ENCODE measurements at places on chromosomes 7 and 10. TPM values are rescaled to one million over a fixed set of nuclear protein-coding genes. Genes with fewer than 3 reads are reported as not detected.

DNA sequence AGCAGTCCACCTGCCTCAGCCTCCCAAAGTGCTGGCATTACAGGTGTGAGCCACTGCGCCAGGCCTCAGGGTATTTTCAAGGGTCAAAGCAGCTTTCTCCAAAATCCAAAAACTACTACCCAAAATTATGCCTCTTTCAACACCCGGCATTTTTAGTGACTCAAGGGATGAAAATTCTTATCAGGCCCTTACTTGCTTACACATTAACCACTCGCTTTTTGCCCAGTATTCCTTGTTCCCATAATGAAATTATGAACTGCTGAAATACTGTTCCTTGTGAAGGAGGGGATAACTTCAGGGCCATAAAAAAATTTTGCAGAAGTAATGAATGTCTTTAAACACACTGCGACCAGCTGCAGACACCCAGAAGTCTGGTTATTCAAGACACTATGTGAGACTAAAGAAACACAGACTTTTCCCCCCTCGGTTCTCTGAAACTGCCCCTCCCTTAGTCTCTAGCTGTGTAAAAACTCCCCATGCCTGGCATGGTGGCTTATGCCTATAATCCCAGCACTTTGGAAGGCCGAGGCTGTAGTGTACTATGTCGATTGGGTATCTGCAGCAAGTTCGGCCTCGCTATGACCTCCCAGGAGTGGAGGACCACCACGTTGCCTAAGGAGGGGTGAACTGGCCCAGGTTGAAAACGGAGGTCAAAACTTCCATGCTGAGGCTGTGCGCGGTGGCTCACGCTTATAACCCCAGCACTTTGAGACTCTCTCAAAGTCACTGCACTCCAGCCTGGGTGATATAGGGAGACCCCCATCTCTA, 12.0 kb downstream of the FXYD4 start:
- DNase-seq = no peak
- H3K4me3 ChIP-seq = no peak overlapping the region
- peaks cover 22% of the 10 kb centered on the region for H3K4me1 ChIP-seq
- H3K27me3 ChIP-seq = no peaks in the 10 kb centered on the region
- H3K27ac ChIP-seq = no peak overlapping the region

- H3K36me3 ChIP-seq = no peaks in the 10 kb centered on the region
- peaks cover 6% of the 10 kb centered on the region for H3K4me1 ChIP-seq
- no peak for DNase-seq
- H3K27me3 ChIP-seq = no peaks in the 10 kb centered on the region
These were observed 34.0 kb upstream of the SLC35B4 start for GRCh38 chr7:134350709-134351108.

PDE6C gene
- total RNA-seq = not detected

RAB19 gene
- total RNA-seq = not detected

GRCh38 chr10:70404787-70405036, 767 bp downstream of the EIF4EBP2 start:
- DNase-seq = no peak
- no peaks in the 10 kb centered on the region for H3K36me3 ChIP-seq
- H3K4me1 ChIP-seq = peaks cover 39% of the 10 kb centered on the region

- no peak overlapping the region for H3K4me3 ChIP-seq
- H3K4me1 ChIP-seq = peaks cover 16% of the 10 kb centered on the region
- no peaks in the 10 kb centered on the region for H3K36me3 ChIP-seq
- no peak overlapping the region for H3K27ac ChIP-seq
- H3K27me3 ChIP-seq = no peaks in the 10 kb centered on the region
These were observed 53.4 kb downstream of the TMEM209 start for GRCh38 chr7:130151591-130152492.

- DNase-seq = no peak
- H3K4me3 ChIP-seq = no peak overlapping the region
- peaks cover 47% of the 10 kb centered on the region for H3K4me1 ChIP-seq
- no peaks in the 10 kb centered on the region for H3K27me3 ChIP-seq
- H3K27ac ChIP-seq = peak overlapping the region; percentile 46
These were observed 31.9 kb downstream of the PIP4K2A start for GRCh38 chr10:22682237-22683139.

DNA sequence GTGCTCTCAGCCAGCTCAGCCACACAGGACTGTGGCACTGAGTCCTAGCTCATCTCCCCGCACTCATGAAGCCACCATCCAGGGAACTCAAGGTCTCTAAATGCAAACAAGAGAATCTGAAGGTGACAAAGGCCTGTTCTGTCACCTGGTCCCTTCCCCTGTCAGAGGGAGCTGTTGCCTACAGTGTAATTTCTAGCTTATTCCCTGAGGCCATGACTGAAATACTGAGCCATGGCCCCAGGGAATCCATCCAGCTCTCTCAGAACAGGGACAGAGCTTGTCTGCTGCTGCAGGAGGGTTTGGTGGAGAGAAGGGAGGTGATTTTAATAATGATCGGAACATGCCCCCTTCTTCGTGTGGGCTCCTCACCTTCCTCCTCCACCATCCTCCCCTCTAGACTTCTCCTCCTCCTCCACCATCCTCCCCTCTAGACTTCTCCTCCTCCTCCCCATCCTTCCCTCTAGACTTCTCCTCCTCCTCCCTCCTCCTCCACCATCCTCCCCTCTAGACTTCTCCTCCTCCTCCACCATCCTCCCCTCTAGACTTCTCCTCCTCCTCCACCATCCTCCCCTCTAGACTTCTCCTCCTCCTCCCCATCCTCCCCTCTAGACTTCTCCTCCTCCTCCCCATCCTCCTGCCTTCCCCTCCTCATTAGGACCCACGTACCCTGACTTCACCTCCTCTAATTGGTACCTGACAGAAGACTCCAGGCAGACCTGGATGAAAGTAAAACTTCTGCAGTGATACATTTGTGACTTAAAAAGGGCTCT, 338.0 kb upstream of the MKI67 start:
- no peak overlapping the region for H3K4me3 ChIP-seq
- no peaks in the 10 kb centered on the region for H3K4me1 ChIP-seq
- H3K36me3 ChIP-seq = no peaks in the 10 kb centered on the region
- DNase-seq = peak; percentile 36

DNA sequence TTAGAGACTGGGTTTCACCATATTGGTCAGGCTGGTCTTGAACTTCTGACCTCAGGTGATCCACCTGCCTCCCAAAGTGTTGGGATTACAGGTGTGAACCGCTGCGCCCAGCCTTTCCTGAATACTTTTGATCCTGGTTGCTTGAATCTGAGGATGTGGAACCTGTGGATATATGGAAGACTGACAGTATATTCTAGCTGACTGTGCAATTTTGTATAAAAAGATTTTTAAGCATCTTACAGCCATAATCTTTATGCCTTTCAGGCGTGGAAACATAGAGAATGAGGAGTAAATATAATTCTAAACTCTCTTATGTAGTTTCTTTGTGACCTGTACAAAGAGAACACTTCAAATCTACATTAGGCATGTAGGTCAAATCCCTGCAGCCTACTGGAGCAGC, 16.2 kb downstream of the TSPAN14 start:
- H3K4me1 ChIP-seq = peaks cover 92% of the 10 kb centered on the region
- no peak overlapping the region for H3K4me3 ChIP-seq
- H3K36me3 ChIP-seq = peaks cover 23% of the 10 kb centered on the region
- no peaks in the 10 kb centered on the region for H3K27me3 ChIP-seq

- no peak overlapping the region for H3K4me3 ChIP-seq
- DNase-seq = no peak
- no peaks in the 10 kb centered on the region for H3K27me3 ChIP-seq
These were observed 212.2 kb downstream of the PCLO start for GRCh38 chr7:82950436-82950835.

- peaks cover 6% of the 10 kb centered on the region for H3K27me3 ChIP-seq
- no peak overlapping the region for H3K4me3 ChIP-seq
- no peak overlapping the region for H3K27ac ChIP-seq
- DNase-seq = peak; percentile 22
- H3K4me1 ChIP-seq = peaks cover 14% of the 10 kb centered on the region
These were observed 21.3 kb upstream of the AMZ1 start for GRCh38 chr7:2666588-2667250.

GRCh38 chr10:27794157-27794556, 48.5 kb upstream of the MKX start:
- no peak overlapping the region for H3K27ac ChIP-seq
- no peaks in the 10 kb centered on the region for H3K4me1 ChIP-seq
- DNase-seq = no peak
- H3K36me3 ChIP-seq = no peaks in the 10 kb centered on the region
- H3K4me3 ChIP-seq = no peak overlapping the region

RAMP3 gene
- total RNA-seq = 5.8 TPM

FIGNL1 gene
- 17.4 TPM for total RNA-seq

DNA sequence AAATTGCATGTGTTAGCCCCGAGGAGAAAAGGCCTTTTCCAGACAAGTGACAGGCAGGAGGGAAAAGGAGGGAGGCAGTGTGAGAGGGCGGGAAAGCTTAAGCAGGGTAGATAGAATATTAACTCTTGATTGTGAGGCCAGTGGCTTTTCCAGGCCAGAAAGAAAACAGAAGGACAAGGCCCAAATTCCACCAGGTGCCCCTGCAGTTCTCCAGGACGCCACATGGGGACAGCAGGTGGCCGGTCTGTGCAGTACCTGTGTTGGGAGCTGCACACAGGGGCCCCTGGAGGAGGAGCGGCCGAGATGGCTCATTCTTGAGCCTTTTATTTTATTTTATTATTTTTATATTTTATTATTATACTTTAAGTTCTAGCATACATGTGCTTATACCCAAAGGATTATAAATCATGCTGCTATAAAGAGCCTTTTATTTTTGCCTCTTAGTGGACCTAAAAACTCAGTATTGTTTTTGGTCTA, 141.3 kb upstream of the KLF14 start:
- H3K27ac ChIP-seq = no peak overlapping the region
- H3K4me1 ChIP-seq = peaks cover 27% of the 10 kb centered on the region
- H3K27me3 ChIP-seq = no peaks in the 10 kb centered on the region
- peak; percentile 65 for DNase-seq

DNA sequence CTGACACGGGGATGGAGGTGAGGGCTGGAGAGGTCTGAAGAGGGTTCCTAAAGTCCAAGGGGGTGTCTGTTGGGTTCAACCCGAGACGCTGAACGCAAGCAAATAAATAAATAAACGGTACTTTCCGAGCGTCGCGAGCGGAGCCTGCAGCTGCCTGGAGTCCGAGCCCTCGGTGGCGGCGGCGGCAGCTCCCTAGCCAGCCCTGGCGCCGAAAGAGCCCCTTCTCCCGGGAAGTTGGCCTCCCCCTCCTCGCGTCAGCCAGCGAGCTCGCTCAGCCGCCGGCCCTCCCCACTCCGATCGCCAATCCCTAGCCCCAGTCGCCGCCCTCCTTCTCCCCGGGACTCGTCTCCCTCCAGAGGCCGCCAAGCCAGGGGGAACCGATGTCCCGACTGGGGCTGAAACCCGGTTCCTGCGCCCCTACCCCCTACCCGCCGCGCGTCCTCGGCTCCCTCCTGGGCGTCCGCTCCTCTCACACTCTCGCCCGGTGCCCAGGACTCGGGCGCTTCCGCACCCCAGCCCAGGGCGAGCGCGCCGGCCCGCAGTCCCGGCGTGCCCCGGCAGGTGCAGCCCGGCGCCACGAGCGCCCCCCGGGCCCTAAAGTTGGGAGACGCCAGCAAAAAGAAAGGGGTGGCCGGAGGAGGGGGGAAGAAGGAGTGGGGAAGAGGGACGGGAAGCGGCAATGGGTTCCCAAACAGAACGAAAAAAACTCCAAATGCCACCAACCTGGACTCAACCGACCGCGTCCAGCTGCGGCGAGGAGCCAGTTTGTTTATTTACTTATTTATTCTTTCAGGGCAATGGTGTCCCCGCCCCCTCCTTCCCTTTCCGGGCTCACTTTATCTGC, at the start of gene GFRA1:
Gene GFRA1 (minus strand): TSS at position 767 of the 844 bp plus-strand sequence. CDS start 1,177 bp downstream, outside the sequence.
- peak within 1 kb of the TSS; percentile 69 for H3K27ac ChIP-seq
- H3K36me3 ChIP-seq = no peaks in the 10 kb centered on the region
- peak within 1 kb of the TSS; percentile 67 for H3K4me3 ChIP-seq
- no peak for DNase-seq
- H3K4me1 ChIP-seq = peaks cover 35% of the 10 kb centered on the region

DNA sequence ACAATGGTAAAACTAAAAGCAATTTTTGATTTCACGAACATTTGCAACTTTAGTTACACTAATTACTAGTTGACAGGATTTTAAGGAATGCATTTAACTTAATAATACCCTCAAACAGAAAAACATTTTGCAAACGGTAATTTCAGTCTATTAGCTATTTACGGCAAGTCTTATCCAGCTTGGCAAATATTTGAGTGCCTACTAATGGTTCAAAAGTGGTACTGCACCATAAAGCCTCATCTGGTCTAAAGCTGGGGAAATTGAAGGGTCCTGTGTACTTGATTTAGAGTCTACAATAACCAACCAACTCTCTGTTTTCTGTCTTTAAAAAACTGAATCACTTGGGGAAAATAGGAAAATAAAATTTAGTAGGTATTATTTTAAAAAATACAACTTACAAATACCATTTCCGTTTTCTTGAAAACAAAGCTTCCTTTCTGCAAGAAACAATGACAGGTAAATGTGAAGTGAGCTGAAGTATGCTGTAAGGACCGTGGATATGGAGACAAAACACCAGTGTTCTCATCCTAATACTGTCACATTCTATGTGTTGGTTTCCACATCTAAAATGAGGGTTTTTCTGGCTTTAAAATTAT, 142.3 kb downstream of the VPS50 start:
- H3K27me3 ChIP-seq = no peaks in the 10 kb centered on the region
- no peaks in the 10 kb centered on the region for H3K4me1 ChIP-seq

DNA sequence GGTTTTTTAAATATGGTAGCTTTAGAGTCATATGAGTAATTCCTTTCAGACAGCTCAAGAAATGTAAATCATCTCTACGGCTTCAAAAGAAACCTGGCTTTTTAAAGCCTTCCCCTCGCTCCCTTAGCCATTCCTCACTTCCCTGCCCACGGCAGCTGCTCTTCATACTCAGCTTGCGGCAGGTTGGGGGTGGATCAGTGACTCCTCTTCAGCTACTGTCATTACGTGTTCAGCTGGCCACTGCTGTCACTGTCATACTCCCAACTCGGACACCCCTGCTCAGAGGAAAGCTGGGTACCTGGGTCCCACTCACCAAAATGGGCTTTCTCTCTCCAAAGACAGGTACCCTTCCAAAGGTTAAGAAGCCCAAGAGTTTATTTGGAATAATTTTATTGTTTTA, 6.6 kb downstream of the YWHAG start:
- peak overlapping the region; percentile 17 for H3K27ac ChIP-seq
- H3K27me3 ChIP-seq = no peaks in the 10 kb centered on the region
- H3K4me3 ChIP-seq = no peak overlapping the region
- H3K4me1 ChIP-seq = peaks cover 75% of the 10 kb centered on the region
- peaks cover 12% of the 10 kb centered on the region for H3K36me3 ChIP-seq

- no peaks in the 10 kb centered on the region for H3K4me1 ChIP-seq
- DNase-seq = no peak
- H3K27me3 ChIP-seq = no peaks in the 10 kb centered on the region
- H3K4me3 ChIP-seq = no peak overlapping the region
- no peak overlapping the region for H3K27ac ChIP-seq
These were observed 148.0 kb downstream of the BICC1 start for GRCh38 chr10:58660575-58661255.

DNA sequence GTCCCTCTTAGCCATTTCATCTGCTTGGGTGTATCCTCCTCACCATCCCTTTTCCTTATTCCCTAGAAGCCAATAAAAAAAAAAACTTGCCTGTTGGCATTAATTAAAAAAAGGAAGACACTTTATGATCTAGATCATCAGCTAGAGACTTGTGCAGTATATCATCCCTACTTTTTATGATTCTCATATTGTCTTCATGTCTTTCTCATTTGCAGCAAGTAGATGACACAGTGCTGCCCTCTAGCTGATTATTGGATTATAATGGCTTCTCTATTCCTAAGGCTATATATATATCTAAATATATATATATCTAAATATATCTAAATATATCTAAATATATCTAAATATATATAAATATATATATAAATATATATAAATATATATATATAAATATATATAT, 272.4 kb upstream of the LRGUK start:
- no peak for DNase-seq
- H3K4me1 ChIP-seq = no peaks in the 10 kb centered on the region
- no peaks in the 10 kb centered on the region for H3K27me3 ChIP-seq
- no peaks in the 10 kb centered on the region for H3K36me3 ChIP-seq

GRCh38 chr7:1368184-1368681, 91.0 kb downstream of the MICALL2 start:
- no peak overlapping the region for H3K4me3 ChIP-seq
- no peak for DNase-seq
- H3K27me3 ChIP-seq = peaks cover 63% of the 10 kb centered on the region

KIF20B gene
- total RNA-seq = 5.2 TPM
